ENCODE measurements at places on chromosomes 3 and 15.

DNA sequence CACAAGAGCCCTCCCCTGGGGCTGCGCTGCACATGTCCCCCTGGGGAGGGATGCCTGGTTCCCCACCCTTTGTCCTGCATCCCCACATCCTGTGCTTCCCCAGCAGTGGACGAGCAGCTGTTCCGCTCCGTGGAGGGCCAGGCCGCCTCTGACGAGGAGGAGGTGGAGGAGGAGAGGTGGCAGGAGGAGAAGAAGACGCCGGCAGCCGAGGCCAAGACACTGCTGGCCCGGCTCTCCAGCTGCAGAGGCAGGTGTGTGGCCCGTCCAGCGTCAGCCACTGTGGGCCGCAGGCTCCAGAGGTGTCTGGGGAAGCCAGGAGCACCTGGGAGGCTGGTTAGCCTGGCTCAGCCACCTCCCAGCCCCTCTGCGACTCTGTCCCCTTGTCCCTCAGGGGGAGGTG is 27.9 kb upstream of the GP9 start:
- no peak for DNase-seq

DNA sequence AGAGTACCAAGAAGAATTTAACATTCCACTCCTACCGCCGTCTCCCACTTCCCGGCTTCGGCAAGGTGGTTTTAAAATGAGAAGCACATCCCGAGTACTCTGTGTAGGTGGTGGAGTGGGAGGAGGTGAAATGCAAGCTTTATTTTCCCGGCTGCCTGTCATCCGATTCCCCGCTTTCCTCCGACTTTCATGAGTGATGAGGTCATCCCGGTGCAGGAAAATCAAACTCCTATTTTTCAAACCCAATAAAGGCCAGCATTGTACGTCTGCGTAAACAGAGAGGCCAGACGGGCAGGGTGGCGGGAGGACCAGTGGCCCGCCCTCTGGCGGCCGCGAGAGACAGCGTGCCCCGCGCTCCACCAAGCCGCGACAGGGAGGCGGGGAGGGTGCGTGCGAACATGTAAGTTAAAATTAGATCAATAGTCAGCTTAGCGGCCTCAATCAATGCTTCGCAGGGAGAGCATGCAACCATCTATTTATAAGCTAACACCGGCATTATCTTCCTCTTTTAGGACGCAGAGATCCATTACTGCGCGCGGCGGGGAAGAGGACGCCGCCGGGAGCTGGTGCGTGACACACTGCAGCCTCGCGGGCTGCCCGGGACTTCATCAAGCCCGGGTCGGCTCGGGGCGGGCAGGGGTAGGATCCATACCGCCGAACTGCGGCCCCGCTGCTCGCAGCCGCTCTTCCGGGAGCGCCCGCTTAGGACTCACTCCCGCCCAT is 163.3 kb downstream of the CD47 start:
- DNase-seq, result peak; percentile 58

- no peak for DNase-seq
These were observed 5.7 kb downstream of the MORF4L1 start for GRCh38 chr15:78878356-78878755.

DNA sequence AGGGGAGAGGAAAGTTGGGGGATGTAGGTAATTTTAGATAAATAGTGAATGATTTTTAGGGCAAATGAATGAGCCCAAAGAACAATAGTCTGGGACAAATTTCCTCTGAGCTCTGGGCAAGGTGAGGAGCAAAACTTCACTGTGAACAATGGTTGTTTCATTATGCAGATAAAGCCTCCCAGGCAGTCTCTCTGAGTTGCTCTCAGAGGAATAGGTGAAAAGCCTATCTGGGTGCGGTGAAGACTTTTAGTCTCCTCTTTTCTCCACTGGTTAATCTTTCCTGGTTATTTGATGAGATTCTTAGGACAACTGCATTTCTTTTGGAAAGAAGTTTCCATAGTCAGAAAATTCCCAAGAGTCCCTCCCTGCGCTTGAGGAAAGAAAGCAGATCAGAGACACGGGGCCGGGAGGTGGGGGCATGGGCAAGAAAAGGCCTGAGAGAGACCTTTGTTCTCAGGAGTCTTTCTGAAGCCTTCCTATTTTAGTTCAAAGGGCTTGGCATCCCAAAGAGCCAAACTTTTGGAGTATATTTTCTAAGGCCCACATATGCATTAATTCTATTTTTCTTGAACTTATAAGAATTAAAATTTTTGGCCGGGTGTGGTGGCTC is 353.6 kb upstream of the SLCO3A1 start:
- no peak for DNase-seq

DNA sequence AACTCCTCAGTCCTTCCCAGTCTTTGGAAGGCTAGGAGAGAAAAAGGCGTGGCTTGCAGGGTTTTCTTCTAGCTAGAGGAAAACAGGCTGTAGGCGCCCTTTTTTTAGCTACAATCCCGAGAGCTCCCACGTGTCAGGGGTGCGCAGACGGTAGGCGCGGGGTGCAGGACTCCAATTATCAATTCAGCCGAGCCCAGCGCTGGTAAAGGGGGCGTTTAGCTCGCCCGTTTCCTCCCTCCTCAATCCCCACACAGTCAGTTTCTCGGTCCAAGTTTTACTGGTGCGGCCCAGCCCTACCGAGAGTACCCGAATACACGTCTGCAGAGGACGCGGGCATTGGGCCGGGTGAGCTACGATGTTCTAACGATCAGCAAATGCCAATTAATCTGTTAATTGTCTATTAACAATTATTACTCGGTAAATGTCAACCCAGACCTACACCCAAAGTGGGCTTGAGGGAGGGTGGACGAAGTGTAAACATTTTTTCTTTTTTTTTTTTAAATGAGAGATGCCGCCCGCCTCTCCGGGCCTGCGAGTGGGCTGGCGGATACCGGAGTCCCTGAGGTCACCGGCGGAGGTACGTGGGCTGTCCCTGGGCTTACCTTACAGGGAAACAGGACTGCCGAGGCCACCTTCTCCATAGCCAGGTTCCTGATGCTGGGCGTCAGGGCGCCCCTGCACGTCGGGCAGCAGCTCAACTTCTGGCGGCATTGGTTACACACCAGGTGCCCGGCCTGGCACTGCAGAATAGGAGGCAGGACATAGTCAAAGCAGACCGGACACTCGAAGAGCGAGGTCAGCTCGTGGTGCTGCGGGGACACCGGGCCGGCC is 923 bp downstream of the SIAH2 start:
- peak; percentile 21 for DNase-seq

DNA sequence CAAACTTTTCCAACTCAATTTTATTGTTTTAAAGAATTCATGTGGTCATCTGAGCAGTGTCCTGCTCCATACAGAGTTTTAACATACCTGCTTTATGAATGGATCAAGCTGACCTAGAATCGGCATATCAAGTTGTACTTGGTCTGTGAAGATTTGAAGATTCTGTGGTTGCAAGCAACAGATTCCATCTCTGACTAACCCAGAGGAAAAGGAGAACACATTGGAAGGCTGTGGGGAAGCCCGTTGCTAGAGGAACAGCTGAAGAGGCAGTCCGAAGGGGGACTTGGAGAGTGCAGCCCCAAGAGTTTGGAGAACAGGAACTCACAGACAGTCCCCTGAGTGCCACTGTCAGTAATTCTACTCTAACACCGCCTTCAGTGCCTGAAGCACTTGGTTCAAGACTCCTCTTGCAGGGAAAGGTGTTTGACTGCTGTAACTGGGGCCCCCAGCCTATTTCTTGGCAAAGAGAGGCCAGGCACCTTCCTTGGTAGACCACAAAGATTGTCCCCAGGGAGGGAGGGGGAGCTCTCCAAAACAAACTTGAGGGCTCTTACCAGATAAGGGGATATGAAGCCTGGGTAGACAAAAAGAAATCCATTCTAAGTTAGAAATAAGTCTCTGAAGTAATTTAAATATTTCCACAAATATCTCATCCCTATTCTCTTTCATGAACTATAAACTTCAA is 88.8 kb downstream of the LARS2 start:
- no peak for DNase-seq

GRCh38 chr3:98961161-98962155 is 60.0 kb upstream of the DCBLD2 start:
- DNase-seq, result no peak
